ENCODE measurements at places on chromosomes 2 and 18.

DNA sequence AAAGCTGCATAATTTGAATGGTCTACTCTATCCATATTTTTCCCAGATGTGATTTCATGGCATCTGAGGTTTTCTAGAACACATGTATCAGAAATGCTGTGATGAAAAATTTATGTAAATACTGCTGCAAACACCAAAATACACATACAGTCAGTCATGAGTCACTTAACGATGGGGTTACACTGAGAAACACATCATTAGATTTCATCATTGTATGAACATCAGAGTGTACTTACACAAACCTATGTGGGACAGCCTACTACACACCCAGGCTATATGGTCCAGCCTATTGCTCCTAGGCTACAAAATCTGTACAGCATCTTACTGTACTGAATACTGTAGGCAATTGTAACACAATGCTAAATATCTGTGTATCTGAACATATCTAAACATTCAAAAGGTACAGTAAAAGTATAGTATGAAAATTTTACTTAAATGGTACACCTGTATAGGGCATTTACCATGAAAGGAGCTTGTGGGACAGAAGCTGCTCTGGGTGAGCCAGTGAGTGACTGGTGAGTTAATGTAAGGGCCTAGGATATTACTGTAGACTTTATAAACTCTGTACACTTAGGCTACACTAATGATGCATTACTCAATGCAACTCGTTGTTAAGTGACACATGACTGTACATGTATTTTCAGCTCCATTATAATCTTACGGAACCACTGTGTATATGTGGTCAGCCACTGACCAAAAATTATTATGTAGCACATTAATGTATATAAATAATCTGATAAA, 33.5 kb downstream of the PNO1 start:
- DNase-seq = no peak

DNA sequence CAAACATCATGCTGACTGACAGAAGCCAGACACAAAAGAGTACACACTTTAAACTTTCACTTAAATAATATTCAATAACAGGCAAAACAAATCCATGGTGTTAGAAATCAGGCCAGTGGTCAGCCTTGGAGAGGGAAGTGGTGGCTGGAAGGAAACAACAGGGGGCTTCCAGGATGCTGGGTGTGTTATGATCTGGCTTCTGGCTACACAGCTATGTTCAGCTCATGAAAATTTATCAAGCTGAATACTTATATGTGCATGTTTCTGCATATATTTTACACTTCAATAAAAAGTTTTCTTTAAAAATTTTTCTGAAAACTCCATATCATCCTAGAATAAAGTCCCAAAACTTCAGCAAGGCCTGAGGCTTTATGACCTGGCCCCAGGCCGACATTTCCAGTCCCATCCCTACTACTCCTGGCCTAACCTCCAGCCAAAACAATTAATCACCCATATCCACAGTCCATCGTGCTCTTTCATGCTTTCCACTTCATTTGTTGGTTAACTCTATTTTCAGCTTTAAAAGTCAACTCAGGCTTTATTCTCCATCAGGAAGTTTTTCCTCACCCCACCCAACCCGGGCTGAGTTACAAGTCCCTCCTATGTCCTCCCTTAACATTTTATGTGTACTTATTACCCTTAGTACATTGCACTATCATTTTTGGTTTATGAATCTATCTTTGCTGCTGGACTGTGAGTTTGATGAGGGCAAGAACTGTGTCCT, 27.9 kb upstream of the SPTBN1 start:
- no peak for DNase-seq

- DNase-seq = no peak
Observed at GRCh38 chr2:170651624-170652325, 63.4 kb upstream of the SP5 start.

DNA sequence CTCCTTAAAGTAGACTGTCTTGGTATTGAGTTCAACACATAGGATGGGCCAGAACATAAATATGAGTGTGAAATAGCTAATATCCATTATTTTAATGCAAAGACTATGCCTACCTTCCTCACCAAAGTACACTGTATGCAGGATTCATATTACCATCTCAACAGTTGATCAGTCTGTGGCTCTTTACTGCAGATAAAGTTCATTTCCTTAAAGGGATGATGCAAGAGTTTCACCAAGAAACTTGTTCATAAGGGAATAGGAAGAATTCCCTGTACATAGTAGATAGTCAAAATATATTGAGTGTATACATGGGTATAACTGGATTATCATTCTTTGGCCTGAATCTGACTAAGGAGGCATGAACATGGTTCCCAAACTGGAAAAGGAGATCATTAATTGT, 35.0 kb downstream of the MARS2 start:
- DNase-seq = no peak

DNA sequence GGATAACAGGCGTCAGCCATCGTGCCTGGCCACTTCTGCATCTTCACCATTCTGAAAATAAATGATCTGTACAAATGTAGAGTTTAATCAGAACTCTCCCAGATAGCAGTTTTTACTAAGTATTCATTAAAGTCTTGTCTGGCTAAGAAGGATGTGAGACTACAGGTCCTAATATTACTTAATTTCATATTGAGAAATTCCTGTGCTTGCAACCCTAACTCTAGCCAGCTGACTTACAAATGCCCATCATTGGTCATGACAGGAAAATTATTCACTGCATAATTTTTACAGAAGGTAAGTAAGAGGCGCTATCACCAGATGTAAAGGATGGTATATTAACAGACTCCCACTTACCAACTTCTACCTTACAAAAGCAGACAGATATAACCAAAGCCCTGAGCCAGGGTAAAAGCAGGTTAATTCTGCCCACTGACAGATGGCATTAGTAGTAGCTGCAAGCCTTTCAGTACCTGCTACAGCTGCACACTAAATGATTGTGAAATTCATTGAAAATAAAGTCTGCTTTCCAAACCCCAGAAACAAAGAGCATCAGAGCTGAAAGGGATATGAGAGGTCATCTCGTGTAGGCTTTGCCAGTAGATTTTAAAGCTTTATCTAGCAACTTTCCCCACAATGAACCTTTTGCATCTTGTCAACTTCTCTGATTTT, 271.3 kb upstream of the STON1 start:
- no peak for DNase-seq

DNA sequence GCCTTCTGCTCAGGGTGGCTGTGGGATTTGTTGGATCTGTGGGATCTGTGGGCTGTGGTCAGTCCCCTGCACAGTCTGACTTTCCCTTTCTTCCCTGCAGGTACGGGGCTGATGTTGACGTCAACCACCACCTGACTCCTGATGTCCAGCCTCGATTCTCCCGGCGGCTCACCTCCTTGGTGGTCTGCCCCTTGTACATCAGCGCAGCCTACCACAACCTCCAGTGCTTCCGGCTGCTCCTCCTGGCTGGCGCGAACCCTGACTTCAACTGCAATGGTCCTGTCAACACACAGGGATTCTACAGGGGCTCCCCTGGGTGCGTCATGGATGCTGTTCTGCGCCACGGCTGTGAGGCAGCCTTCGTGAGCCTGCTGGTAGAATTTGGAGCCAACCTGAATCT, 17.5 kb downstream of the ASB1 start:
- DNase-seq = no peak

DNA sequence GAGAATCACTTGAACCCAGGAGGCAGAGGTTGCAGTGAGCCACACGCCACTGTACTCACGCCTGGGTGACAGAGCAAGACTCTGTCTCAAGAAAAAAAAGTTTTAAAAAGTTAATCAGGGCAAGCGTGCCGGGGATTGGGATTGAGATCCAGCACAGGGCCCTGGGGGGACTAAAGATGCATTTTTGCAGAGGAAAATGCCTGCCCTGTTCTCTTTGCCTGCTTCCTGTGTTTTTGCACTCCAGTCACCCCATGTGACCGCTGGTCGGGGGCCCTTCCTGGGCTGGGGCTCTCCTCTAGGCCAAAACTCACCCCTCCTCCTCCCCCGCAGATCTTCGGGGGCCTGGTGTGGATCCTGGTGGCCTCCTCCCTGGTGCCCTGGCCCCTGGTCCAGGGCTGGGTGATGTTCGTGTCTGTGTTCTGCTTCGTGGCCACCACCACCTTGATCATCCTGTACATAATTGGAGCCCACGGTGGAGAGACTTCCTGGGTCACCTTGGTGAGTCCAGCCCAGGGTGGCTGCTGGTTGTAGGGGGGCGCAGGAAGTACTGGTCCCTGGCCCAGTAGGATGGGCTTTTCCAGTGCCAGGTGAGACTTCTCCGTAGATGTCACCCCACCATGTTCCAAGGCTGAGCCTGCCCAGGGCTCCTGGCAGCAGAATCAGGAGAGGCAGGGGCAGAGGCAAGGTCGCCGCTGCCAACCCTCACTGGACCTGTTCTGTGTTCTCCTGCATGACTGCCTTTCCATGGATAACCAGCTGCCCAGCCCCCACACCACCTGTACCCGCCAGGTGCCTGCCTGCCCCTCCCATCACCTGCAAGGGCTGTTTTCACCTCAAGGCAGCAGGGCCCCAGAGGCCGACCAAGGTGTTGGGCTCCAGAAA, 22.4 kb downstream of the MAL start:
- DNase-seq = no peak

DNA sequence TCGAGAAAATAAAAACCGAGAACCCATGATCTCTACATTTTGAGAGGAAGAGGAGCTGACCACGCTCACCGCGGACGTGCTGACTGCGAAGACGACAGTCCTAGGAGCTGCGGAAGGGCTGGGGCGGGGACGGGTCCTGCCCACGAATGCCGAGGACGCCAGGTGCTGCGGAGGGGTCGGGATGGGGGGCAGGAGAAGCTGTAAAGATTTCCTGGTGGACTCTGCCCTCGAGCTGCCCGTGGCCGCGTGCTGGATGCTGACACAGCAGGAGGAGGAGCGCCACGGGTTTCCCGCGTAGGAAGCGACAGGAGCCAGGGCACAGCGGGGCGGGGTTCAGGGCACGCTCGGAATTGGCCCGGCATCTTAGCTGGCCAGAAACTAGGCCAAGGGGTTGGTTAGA, 22.2 kb downstream of the ZSCAN30 start:
- no peak for DNase-seq

- DNase-seq = no peak
Observed at GRCh38 chr2:223859070-223859469, 21.7 kb upstream of the AP1S3 start.

DNA sequence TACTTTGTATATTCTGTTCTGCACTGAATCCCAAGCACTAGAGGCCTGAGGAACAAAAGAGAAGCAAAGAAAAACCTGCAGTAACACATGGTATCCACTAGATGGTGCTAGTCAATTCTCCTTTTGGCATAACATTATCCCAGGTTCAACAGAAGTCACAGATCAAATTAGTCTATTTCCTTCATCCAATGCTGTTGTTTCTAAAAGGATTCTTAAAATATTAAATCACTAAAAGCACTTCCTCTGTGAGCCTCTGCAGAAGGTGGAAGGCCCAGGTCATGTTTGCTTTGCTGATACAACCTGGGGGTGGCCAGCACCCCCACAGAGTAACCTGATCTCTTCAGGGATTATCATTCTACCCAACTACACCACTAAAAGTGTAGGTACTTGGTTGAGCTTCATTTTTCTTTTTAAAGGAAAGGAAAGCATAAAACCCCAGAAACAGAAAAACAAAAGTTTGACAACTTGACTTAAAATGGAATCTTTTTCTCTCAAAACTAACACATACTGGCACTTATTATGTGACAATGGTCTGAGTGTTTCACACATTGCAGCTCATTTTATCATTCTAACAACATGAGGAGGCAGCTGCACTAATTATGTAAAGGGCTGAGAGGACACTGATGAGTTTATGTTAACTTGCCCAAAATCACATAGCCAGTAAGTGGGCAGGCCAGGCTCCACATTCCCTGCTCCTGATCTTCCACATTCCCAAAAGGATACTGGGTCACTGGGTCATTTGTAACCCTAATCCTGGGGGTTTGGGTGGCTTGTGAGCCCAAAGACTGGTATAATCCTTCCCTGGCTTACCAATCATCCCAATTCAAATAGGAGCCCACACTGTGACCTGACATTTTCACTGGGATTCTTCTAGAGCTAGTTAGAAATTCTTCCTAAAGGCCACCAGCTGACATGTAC, 66.8 kb upstream of the DNER start:
- no peak for DNase-seq

DNA sequence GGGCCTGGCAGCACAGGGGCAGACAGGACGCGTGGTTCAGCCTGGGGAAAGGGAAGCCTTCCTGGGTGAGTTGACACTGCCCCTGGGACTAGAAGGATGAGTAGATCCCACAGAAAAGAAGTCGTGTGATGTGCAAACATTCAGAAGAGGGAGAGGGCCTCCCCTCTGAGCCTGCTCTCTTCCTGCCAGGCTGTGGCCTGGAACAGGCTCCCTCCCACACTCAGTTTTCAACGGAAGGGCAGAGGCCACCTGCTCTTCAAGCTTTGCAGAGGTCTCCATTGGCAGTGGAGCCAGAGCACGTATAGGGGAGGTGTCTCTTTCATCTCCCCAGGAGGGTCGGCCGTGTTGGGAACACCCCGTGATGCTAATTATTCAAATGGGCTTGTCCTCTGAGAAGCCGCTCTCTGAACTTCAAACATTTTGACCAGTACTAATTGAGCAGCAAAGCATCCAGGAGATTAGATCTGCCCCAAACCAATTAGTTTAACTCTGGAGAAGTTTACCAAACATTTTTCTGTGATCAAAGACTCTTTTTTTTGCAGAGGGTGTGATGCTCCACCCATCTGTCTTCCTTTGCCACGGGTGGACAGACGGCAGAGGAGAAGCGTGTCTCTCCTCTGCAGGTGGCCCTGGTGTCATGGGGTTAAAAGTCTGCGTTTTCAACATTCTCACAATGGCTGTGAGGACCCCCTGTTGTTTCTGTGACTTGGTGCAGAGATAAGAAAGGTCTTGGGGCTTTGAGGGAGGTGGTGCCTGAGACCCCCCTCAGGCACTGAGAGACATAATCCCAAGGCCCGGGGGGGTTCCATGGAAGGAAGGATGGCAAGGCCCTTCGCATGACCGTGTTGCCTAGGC, 29.5 kb upstream of the ODC1 start:
- DNase-seq = no peak

All from stimulated activated CD8-positive, alpha-beta memory T cell treated with anti-CD3 and anti-CD28 coated beads, Interleukin-4, amount 100 ng/mL, for 1 hour (primary cell).